ENCODE measurements at places on chromosomes 5 and 9. TPM values are rescaled to one million over a fixed set of nuclear protein-coding genes. Genes with fewer than 3 reads are reported as not detected.

The STPG3 gene
- total RNA-seq, result not detected

The CDKN2B-AS1 gene
- 0.04 TPM for total RNA-seq

The OCLN gene
- 104 TPM for total RNA-seq

The CAVIN4 gene
- total RNA-seq, result 3.6 TPM

The TPM2 gene
- total RNA-seq, result 68.9 TPM

The SPINK14 gene
- not detected for total RNA-seq

The SGCD gene
- total RNA-seq, result 0.29 TPM

The CRHBP gene
- not detected for total RNA-seq

The GARNL3 gene
- 2.7 TPM for total RNA-seq
